ENCODE measurements at places on chromosomes 11 and 22.

GRCh38 chr22:47954107-47954506 is 1191.7 kb downstream of the TBC1D22A start:
- no peak overlapping the region for H3K4me3 ChIP-seq
- no peak overlapping the region for H3K27ac ChIP-seq
- no peaks in the 10 kb centered on the region for H3K27me3 ChIP-seq

- H3K4me3 ChIP-seq: peak overlapping the region; percentile 50
- H3K27me3 ChIP-seq: no peaks in the 10 kb centered on the region
- peak; percentile 37 for DNase-seq
- H3K4me1 ChIP-seq: peaks cover 22% of the 10 kb centered on the region
- H3K27ac ChIP-seq: peak overlapping the region; percentile 50
These were observed 849 bp upstream of the APOBEC3B start for GRCh38 chr22:38981005-38981991.

- H3K4me1 ChIP-seq: no peaks in the 10 kb centered on the region
- DNase-seq: no peak
- H3K27ac ChIP-seq: no peak overlapping the region
- no peaks in the 10 kb centered on the region for H3K36me3 ChIP-seq
- no peak overlapping the region for H3K4me3 ChIP-seq
These were observed 89.2 kb downstream of the RTL6 start for GRCh38 chr22:44408829-44409192.

GRCh38 chr11:69377953-69378302 is 84.0 kb downstream of the MYEOV start:
- H3K27ac ChIP-seq: 0 out of 2 replicates have a peak overlapping the region, but pooled peaks have one; percentile 0
- H3K4me1 ChIP-seq: peaks cover 13% of the 10 kb centered on the region
- H3K27me3 ChIP-seq: no peaks in the 10 kb centered on the region
- DNase-seq: no peak
